ENCODE measurements at places on chromosomes 3 and 15.

DNA sequence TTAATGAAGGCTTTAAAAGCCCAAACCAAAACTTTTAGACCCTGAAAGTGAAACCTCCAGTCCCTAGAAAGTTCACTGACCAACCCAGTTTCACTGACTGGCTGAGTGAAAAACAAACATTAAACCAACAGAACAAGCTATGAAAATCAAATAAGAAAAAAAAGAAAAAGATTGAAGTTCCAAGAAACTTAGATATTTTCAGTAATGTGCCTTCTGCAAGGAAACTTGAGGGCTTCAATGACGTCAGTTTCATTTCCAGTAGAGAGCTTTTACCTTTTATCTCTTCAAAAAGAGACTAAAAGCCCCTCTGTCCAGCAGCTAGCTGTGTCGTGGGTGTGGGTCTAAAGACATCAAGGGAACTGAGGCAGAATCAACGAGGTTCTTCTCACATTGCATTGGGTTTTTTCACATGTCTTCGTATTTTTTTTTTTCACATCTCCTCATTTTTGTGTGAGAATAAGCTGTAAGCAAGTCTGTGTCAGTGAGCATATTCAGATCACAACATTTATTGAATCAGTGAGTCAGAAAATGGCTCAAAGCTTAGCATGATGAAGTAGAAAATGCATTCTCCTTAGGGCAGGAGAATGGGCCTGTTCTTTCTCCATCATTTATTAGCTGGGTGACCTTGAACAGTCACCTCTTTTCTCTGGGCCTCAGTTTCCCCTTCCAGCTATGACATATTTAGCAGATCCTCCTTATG is 54.8 kb upstream of the BCL6 start:
- no peak for DNase-seq

GRCh38 chr3:63559884-63560283 is 92.6 kb upstream of the SNTN start:
- no peak for DNase-seq

DNA sequence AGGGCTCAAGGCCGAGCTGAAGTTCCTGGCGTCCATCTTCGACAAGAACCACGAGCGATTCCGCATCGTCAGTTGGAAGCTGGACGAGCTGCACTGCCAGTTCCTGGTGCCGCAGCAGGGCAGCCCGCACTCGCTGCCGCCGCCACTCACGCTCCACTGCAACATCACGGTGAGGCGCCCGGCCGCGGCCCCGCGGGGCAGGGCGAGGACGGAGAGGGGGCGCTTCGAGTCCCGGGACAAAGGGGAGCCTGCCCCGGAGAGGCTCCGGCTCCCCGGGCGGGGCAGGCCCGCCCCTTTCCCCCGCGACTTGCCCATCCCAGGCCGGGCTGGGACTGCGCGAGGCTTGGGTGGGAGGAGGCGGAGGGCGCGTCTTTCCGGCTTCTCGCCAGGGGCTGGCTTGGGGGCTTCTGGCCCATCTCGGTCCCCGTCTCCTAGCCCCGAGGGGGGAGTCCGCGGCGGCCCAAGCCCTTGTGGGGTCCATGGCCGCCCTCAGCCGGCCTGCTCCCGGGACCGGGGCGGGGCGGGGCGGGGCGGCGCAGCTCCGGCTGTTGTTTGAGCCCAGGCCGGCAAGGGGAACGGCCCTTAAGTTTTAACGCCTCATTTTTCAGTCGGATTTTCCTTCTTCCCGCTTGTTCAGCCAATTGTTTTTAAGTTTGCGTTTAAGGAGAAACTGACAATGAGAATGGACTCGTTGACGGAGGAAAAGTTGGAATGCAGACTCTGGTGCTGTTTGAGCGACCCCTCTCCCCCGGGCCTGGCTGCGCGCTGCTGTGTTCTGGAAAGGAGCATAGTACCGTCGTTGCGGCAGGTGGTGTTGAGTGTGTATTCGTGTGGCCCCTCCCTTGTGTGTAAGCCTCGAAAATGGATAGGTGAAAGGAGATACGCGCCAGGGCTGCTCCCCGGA is 683 bp downstream of the UBE2Q2 start:
- peak; percentile 53 for DNase-seq

DNA sequence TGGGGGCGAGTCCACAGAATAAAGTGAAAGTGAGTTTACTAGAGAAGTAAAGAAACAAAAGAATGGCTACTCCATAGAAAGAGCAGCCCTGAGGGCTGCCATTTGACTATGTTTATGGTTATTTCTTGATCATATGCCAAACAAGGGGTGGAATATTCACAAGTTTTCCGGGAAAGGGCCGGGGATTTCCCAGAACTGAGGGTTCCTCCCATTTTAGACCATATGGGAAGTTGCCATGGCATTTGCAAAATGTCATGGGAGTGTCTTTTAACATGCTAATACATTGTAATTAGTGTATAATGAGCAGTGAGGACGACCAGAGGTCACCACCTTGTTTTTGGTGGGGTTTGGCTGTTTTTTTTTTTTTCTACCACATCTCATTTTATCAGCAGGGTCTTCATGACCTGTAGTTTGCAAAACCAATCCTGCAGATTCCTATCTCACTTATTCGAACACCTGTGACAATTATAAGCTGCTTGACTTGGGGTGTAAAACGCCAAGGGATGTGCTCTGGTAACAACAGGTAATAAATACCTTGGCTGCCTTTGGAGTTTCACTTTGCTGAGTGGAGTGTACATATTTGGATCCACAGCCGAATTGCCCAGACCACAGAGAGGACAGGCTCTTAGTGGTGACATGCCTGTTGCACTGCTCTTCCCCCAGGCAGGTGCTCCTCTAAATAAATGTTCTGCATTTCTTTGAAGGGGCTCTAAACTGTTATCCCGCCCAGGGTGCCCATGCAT is 43.6 kb downstream of the C2CD4B start:
- DNase-seq, result no peak

GRCh38 chr3:37536840-37537239 is 324.8 kb upstream of the CTDSPL start:
- no peak for DNase-seq

DNA sequence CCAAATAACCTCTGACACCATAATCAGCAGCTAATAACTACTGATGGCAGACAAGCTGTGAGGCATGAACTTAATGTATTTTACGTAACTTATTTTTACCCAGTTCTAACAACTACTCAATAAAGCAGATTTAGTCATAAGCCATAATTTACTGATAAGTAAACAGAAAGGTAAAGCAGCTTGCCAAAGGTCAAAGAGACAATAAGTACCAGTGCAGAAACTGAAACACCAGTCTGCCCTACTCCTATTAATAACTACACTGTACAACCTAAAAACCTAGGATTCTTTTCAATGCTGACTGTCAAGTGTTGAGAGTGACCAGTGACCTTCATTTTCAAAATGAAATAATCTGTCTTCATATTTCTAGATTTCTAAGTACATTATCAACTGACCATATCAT is 152.2 kb downstream of the NR2E3 start:
- DNase-seq, result no peak

DNA sequence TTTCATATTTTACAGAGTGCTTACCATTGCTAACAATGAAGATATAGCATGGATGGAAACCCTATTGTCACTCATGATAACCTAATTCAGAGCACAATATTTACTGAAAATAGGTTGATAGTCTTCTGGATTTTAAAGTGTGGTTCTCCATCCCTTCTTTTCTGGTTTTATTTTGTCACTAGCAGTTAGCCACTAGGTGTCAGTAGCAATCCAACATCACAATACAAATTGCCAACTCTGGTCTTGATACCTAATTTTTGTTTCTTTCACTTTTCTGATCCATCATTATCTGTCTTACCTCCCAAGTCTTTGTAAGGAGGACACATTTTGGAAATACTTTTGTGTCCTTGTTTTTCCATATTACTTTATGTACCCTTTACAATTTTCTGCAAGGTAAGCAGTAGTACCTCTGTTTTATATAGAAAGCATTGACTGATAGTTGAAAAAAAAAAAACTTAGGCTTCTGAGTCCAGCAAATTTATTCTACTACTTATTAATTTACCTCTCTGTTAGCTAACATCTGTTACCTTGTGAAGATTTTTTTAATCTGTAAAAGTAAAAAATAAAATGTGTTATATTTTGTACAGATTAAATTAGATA is 28.3 kb upstream of the CRYBG3 start:
- DNase-seq, result no peak

- peak; percentile 44 for DNase-seq
Measured at GRCh38 chr15:67174864-67175573, 79.4 kb downstream of the AAGAB start.

- no peak for DNase-seq
Measured at GRCh38 chr3:113238503-113238902, 27.1 kb downstream of the BOC start.

DNA sequence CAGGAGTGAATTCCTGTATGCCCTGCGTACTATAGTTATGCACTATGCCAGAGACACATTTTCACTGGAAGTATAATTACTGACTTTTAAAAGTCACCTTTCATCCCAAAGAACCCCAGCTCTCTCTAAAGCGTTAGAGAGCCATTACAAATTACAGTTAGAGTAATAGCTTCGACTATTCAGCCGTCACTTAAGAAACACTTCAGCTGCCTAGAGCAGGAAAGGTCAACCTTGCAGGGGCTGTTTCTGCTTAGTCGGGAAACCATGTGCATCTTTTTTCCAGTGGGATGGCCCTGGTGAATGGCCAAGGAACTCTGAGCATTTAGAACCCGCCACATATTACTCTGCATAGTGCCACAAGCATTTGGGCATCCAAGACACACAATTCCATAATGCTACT is 235.9 kb downstream of the ARRDC4 start:
- no peak for DNase-seq

DNA sequence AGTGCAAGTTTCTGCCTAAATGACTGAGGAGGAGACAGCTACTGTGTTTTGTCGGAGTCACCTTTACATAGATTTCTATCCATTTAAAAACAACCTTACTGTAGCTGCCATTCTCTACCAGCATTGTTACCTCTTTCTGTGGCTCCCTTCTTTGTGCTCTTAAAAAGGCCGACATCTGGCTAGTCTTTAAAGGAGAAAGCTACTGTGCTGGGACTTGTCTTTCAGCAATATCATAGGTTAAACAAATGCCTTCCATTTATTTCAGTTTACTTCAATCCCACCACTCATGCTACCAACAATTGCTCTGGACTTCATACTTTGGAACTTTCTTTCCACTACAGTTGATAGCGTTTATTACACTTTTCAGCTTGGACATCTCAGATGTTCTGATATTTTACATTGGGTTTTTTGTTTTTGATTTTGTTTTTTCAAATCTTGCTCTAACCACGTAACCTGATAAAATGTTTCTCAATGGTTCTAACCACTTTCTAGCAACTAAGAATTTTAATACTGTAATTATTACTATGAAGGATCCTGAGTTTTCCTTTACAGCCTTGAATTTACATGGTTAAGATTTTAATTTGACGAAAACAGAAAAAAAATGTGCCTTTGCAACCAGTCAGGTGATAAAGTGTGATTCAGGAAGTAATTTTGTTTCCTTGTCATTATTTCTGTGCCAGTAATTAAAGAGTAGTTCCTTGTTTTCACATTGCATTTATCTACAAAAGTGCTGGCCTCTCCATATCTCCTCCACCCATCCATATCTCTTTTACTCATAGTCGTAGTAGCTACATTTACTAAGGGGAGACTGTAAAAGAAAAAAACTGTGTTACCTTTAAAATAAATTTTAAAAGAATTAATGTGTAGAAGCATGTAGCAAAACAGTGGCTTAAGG is 1.3 kb upstream of the CBLB start:
- no peak for DNase-seq

GRCh38 chr15:46646490-46646889 is 1011.7 kb downstream of the SQOR start:
- no peak for DNase-seq

DNA sequence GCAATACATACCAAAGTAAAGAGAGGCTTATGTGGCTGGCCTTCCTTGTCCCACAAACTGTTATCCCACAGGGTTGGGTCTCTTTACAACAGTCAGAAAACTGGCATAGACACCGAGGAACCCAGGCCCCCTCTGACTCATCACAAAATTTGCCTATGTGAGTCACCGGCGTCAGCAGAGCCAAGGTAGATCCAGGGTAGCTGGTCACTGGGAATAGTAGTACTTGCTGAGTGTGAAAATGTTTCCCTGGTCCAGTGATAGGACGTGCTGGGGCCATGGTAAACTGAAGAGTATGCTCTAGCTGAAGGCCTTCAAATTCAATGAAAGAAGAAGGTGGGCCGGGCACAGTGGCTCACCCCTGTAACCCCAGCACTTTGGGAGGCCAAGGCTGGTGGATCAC is 27.1 kb upstream of the SKIL start:
- peak; percentile 7 for DNase-seq

DNA sequence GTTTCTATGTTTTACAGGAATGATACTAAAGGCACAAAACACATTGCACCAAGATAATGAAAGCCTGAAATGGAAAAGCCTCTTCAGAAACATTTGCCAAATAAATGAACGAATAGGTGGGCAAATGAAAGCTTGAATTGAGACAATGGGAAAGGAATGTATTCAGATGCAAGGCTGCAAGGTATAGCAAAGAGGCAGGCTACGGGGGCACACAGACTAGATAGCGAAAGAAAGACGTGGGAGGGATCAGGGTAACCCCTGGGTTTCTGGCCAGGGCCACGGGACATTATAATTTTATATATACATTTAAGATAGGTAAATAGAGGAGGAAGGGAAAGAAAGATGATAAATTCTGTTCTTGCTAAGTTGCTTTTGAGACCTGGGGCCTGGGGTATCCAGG is 95.9 kb upstream of the NLGN1 start:
- DNase-seq, result no peak

DNA sequence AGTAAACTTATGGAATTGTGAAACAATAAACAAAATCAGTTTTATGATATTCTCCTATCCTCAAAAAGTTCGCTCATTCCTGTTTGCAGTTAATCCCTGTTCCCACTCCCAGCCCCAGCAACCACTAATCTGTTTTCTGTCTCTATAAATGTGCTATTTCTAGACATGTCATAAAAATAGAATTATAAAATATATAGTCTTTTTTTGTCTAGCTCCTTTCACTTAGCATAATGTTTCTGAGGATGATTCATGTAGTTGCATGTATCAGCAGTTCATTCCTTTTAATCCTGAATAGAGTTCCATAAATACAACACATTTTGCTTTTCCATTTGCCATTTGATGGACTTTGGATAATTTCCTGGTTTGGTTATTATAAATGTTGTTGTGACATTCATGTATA is 140.0 kb downstream of the KCNAB1 start:
- DNase-seq, result no peak

GRCh38 chr3:111035902-111036301 is 35.7 kb upstream of the NECTIN3 start:
- no peak for DNase-seq

GRCh38 chr3:10317961-10318350 is 3.0 kb downstream of the SEC13 start:
- DNase-seq, result no peak

DNA sequence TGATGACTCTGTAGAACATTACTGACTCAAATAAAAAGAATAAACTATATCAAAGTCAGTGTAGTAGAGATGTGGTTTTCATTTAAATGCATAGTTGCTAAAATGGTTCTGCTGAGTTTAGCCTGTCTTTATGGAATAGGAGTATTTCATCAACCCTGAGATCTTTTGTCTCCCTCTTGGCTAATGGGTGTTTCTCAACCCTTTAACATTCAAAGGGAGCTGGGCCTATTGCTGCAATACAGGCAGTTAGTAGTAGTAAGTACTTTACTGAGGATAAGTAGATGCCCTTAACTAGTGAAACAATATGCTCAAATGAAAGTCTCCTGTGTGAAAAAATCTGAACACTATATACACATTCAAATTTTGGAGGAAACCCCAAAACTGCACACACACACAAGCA is 184.7 kb upstream of the TTC14 start:
- DNase-seq, result no peak

GRCh38 chr3:67048067-67048714 is 50.1 kb downstream of the KBTBD8 start:
- DNase-seq, result no peak

Data from stimulated activated CD4-positive, alpha-beta T cell treated with anti-CD3 and anti-CD28 coated beads, Interleukin-2, amount 100 ng/mL, for 24 hours (primary cell).